ENCODE measurements at places on chromosomes 7 and 10. TPM values are rescaled to one million over a fixed set of nuclear protein-coding genes. Genes with fewer than 3 reads are reported as not detected.

DNA sequence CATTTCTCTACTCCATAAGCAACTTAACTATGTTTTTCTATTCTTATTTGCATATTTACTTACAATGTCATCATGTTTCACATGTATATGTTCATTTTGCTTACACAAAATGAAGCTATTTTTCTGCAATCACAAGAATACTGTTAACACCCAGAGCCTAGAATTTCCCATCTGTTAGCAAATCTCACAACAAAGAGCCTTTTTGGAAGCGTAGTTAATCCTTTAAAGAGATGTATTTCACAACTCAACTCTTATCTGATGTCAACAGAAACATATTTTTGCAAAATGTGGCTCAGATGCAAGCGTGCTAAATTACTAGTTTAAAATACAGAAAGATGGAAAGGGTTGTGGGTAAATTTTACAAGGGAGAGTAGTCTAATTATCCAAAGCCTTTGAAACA lies 110.6 kb upstream of the COL1A2 start:
- DNase-seq: no peak

DNA sequence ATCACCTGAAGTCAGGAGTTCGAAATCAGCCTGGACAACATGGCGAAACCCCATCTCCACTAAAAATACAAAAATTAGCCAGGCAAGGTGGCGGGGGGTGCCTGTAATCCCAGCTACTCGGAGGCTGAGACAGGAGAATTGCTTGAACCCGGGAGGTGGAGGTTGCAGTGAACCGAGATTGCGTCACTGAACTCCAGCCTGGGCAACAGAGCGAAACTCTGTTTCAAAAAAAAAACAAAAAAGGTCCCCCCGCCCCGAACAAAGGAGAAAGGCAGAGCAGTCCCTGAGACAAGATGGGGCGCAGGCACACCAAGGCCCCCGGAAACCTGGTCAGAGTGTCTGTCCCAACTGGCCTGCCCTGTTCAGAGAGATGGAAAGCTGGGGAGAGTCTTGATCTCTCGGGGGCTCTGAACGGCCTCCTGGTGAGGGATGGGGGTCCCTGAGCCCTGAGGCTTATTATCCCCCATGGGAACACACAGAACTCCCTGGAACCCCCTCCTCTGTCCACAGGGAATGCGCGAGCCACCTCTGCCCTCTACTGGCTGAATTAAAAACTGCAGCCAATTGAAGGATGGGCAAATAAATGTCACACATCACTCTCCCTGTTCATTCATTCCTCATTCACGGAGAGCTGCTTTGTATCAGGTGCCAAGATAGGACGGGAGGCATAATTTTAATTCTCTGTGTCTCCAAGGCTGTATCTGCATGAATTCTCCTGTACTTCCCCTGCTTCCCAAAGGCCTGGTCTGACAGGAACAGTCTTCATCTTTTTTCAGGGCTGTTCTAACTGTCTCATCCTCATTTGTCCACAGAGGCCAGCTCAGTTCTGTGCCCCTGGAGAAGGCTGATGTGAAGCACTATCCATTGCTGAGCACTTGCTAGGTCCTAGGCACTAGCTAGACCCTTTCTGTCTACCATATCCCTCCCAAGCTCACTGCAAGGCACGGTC lies 28.9 kb downstream of the MAT1A start:
- DNase-seq: peak; percentile 75

DNA sequence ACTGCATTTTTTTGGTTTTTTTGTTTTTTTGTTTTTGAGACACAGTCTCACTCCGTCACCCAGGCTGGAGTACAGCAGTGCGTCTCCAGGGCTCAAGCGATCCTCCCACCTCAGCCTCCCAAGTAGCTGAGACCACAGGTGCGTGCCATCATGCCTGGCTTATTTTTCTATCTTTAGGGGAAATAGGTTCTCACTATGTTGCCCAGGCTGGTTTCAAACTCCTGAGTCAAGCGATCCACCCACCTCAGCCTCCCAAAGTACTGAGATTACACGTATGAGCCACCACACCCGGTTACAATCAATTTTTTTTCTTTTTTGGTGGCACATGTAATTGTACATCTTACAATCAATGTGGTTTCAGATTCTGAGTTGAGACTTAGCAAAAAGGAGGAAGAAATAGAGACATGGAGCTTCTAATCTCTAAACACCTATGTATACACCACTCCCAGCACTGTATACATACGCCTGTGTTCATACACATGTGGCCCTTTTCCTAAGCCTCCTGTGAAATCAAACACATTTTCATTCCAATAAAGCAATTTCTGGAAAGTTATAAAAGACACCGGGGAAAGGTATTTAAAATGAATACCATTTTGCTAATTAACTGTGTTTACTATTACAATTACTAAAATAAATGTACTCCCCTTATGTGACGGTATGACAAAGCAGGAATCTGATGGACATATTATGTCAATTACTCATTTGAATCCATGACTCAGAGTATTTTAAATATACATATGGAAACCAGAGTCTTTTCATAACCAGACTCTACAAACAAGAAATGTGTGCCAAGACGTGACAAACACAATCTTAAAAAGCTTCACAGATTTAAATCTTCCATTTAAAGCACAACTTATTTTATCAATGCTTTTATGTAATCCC lies 40.9 kb downstream of the SMURF1 start:
- DNase-seq: no peak

DNA sequence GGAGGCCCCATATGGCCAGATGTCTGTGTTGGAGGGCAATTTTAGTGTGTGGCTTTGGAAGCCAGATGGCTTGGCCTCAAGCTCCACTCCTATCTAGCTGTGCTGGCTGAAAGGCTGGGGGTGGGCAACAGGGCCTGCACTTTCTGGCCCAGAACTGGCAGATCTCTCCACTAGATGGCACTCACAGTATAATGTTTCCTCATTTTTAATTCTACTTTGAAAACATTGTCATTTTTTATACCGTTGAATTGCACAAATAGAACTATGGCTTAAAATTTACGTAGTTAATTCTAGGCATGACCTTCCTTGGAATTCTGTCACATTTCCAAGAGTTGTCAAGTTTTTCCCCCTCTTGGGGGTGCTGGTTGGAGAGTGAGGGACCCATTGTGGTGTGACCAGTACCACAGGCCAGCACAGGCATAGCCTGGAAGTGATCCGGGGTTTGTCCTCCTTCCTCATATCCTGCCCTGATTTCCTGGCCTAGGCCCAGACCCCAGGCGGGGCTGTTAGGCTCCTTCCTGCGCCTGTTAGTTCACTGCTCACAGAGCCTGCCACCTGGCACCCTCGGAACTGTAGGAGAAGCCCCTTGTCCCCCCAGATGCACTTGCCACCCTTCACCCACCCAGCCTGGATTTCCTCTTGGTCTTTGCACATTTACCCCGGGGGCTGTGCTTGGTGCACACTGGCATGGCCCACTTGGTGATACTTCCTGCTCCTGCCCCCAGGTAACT lies 52.8 kb downstream of the ARHGAP22 start:
- no peak for DNase-seq

GRCh38 chr10:71281646-71282322 lies 37.3 kb upstream of the SLC29A3 start:
- no peak for DNase-seq

DNA sequence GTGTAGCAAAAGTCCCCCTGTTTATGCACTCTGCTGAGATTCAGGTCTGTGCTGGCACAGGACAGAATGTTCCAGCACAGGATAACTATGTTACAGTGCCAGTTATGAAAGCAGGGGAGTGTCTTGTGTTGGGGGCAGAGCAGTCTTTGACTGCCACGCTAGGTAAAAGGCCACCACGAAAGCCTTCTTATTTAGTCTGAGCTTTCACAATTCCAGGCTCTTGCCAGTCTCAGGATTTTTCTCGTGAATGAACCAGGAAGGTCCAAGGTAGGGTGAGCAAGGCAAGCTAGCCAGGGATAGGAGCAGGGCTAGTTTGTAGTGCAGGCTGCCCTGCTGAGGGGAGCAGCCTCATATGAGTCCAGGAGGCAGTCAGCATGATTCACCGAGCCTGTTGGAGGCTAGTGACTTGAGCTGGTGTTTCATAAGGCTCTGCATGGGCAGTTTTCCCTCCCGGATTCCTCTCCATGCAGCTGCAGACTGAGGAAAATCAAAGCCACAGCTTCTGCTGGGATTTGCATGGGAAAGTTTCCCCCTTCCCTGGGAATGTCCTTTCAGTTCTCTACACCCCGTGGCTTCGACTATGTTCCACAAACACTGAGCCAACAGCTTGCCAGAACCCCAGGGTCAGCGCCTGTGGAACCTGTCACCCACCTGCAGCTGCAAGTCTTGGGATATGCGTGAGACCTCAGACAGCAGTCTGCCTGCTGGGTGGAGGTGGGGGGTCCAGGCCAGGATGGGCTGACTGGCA lies 112.3 kb downstream of the JCAD start:
- DNase-seq: no peak

GRCh38 chr7:148142660-148143248 lies 447.8 kb upstream of the C7orf33 start:
- DNase-seq: no peak

DNA sequence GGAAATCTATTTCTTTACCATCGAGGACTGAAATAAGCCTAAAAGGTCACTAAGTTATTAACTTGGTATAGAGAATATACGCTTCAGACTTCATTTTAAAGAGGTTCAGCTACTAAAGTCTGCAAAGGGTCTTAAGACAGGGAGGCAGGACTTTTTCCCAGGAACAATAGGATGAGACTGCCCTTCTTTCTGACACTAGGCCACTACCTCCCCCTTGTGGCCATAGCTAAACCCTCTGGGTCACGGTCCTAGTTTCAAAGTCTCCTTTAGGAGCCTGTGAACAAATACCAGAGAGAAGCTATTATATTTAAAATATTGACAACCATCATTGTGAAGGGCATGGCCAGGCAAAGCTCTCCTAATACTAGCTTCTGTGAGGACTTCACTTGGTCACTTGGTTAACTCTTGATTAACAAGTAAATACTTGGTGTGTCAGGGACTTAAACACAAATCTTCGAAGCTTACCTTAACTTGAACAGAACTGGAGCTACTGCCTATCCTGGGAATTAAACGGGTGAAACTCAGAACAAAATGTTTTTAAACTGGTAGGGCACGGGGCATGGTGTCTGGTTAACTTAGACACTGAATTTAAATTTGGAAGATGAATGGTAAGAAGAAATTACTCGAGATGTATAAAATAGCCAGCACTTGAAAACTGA lies 75.6 kb downstream of the CCDC6 start:
- DNase-seq: no peak

- no peak for DNase-seq
Observed at GRCh38 chr7:51280156-51280555, 36.5 kb downstream of the COBL start.

- DNase-seq: peak; percentile 61
Observed at GRCh38 chr7:138773817-138774216, 24.0 kb upstream of the TMEM213 start.

DNA sequence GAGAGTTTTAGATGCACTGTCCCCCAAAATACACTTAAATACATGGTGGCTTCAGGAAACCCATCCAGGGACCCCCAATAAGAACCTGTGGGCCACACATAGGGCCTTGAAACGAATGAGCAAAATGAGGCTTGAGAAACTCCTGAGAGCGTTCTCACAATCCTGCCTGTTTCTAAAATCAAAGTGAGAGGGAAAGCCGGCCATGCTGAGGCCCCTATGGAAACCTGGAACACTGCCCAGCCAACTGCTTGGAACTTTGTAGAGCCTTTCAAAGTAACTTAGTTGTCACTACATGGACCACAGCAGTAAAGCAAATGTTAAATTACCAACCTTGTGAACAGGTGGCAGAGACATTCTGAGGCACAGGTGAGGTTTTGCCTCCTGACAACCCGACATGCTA lies 13.4 kb downstream of the SGMS1 start:
- DNase-seq: no peak

GRCh38 chr10:137031-137430 lies 1.8 kb downstream of the ZMYND11 start:
- no peak for DNase-seq

- DNase-seq: peak; percentile 56
Observed at GRCh38 chr10:372566-372965, 237.3 kb downstream of the ZMYND11 start.

DNA sequence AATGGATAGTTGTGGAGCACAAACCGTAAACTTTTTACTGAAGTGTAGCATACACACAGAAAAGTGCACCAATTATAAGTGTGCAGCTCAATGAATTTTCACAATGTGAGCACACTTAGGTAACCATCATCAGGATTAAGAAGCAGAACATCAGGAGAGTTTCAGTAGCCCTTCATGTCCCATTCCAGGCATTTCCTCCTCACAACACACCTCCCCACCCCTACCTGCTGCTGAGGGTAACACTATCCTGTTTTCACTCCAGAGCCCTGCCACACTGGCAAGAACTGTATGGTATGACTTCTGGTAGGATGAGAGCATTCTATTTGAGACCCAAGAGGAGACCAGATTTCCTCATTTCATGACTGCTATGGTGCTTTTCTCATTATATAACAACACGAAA lies 166.5 kb downstream of the PPP1R3A start:
- no peak for DNase-seq

DNA sequence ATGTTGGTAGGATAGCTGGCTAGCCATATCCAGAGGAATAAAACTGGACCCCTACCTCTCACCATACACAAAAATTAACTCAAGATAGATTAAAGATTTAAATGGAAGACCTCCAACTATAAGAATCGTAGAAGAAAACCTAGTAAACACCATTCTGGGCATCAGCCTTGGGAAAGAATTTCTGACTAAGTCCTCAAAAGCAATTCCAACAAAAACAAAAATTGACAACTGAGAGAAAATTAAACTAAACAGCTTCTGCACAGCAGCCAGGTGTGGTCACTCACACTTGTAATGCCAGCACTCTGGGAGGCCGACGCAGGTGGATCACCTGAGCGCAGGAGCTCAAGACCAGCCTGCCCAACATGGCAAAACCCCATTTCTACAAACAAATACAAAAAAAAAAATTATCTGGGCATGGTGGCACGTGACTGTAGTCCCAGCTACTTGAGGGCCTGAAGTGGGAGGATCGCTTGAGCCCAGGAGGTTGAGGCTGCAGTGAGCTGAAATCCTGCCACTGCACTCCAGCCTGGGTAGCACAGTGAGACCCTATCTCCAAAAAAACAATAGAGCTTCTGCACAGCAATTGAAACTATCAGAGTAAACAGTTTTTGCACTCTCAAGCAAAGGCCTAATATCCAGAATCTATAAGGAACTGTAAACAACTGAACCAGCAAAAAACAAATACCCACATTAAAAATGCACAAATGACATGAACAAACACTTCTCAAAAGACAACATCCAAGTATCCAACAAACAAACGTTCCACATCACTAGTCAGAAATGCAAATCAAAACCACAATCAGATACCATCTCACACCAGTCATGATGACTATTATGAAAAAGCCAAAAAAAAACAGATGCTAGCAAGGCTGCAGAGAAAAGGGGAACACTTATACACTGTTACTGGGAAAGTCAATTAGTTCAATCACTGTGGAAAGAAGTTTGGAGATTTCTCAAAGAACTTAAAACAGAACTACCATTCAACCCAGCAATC lies 4.8 kb downstream of the CRPPA start:
- no peak for DNase-seq

Gene FOXK1
- 2.6 TPM for polyA plus RNA-seq

Gene ZNF853
- polyA plus RNA-seq: 1.3 TPM

Gene ZNF727
- not detected for polyA plus RNA-seq

Gene ITGB1
- polyA plus RNA-seq: 54.3 TPM

Gene EN2
- polyA plus RNA-seq: not detected

Gene YKT6
- polyA plus RNA-seq: 30.1 TPM

Gene OR6B1
- not detected for polyA plus RNA-seq

Gene FAM25G
- polyA plus RNA-seq: not detected

Gene C10orf53
- not detected for polyA plus RNA-seq

Gene RADIL
- 0.93 TPM for polyA plus RNA-seq

Gene ABCB4
- 16.2 TPM for polyA plus RNA-seq

Gene TMEM60
- 31.9 TPM for polyA plus RNA-seq

Data from spleen (tissue), 13 donors.